ENCODE measurements at places on chromosomes 7 and 10.

- DNase-seq, result no peak
Measured at GRCh38 chr7:24913801-24914464, 66.0 kb downstream of the OSBPL3 start.

DNA sequence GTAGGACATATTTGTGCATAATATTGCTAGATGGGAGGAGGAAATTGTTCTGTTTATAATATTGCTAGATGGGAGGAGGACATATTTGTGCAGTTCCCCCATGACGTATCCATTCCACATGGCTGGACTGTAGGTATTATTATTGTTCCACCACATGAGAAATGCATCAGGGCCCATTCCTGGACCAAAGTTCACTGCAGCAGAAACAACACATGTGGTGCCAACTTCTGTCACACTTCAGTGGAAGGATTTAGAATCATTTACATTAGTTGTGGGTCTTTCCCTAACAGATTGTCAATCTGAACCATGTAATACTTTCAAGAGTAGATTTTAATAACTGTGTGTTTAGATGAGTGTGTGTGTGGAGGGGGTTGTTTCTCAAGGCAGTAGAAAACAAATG lies 32.7 kb upstream of the MACC1 start:
- DNase-seq, result no peak

DNA sequence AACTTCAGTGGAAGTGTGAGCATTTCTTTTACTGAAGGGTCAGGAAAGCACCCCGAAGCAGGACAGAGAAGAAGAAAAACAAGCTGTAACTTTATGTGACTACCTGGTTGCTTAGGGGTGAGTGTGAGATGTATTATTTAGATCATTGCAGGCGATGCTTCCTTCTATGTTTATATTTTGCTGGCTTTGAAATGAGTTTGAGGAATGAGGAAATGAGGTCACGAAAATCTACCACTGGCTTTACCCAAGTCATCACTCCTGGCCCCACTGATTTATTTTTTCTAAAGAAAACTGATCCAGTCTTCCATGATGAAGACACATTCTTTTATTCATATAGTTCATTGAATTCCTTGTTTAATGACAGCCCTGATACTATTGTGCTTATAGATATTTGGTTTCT lies 716.6 kb upstream of the FZD8 start:
- no peak for DNase-seq

DNA sequence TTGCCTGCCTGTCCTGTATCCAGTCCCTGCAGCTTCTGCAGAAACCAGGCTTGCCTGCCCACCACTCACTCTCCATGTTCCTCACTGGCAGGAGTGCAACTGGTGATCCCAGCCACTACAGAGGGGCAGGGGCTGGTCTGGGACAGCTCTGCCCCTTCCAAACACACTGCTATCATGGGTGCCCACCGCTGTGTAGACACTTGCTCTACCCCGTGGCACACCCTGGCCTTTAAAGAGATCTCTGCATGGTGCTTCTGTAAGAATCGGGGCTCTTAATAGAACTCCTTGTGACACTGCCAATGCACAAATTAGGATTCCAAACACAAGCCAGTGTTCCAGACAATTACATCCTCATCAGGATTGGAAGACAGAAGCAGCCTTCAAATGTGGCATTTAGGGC lies 41.7 kb downstream of the C10orf90 start:
- DNase-seq, result no peak

DNA sequence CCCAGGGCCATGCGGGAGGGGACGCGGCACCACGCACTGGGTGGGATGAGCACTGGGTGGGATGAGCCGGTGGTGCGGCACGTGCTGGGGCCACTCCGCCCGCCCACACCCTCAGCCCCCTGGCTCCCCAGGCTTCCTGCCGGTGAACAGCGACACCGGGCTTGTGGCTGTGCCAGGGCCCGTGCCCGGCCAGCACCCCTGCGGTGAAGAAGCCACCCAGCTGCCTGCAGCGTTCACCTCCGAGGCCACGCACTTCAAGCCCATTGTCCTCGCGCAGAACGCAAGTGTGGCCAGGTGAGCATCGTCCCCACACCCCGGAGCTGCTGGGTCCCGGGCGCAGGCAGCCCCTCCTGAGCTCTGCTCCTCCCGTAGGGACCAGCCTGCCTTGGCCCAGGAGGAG lies 31.8 kb upstream of the UTF1 start:
- DNase-seq, result no peak

- no peak for DNase-seq
Measured at GRCh38 chr7:51134013-51134441, 182.6 kb downstream of the COBL start.

DNA sequence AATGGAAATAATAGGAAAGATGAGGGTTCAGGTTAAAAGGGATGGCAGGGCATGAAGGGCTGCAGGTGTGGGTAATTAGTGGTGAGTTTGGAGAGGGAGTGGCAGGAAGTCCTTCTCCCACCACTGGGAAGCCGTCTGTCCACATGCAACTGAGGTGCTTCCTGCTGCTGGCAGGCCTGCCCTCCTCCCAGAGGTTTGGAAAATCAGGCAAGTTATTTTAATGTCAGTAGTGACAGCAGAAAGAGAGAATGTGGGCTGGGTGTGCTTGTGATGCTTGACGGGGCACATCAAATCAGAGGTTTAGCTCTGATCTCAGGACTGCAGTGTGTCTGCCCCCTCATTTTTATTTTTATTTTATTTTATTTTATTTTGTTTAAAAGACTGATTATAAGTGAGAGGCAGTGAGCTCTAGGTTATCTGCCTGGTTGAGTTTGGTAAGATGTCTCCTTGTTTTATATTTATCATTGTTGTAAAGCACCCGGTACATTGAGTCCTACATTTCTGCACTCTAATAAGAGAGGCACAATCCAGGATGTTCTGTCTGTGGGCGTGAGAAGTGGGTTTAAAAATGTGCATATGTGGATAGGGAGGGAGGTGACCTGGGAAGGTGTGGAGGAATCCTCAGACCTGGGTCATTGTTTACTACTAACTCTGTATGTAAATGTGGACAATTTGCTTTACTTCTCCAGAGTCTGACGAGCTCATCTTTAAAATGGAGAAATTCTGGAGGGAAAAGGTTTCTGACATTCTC lies 504.4 kb downstream of the LRMDA start:
- DNase-seq, result no peak

GRCh38 chr10:91590142-91590903 lies 42.5 kb downstream of the PPP1R3C start:
- no peak for DNase-seq

- no peak for DNase-seq
Measured at GRCh38 chr7:111588065-111588433, 25.8 kb upstream of the IMMP2L start.

All from CD4-positive, alpha-beta T cell treated with Interleukin-12 subunit alpha and Interleukin-12 subunit beta, for 1 hour (primary cell).